BJ (cell line): ENCODE measurements at places on chromosomes 16 and 17.

DNA sequence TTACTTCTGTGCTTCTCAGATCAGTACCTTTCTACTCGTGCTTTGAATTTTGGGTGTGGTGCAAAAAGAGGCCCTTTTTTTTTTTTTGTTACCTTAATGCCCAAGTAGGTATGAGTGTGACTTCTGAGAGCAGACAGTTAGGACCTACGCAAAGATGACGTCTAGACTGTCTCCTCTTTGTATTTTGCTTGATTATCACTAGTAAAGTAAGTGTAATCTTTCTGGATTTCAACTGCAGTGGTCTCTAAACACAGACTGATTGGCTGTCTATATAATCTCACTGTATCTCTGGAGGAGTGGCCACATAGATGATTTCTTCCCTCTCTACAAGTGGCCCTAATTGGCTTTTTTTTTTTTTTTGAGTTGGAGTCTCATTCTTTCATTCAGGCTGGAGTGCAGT is 11.5 kb upstream of the CDK5R1 start:
- DNase-seq = no peak

DNA sequence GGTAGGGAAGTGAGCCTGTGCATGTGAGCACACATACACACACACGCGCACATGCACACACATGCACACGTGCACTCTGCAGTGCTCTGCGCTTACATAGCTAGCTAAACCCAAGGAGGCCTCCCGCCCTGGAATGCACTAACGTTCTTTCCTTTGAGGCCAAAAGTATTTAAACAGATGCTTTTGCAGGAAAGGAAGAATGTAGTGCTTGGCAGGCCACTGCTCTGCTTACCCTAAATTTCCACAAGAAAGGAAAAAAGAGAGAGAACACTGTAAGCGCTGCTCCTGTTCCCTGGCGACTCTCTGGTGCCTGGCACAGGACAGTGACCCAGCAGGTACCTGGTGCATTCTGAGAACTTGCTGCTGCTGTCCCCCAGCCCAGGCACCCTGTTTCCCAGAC is 31.3 kb upstream of the MRPS23 start:
- DNase-seq = peak; percentile 44

GRCh38 chr17:61000911-61001310 is 323.3 kb downstream of the BCAS3 start:
- no peak for DNase-seq

DNA sequence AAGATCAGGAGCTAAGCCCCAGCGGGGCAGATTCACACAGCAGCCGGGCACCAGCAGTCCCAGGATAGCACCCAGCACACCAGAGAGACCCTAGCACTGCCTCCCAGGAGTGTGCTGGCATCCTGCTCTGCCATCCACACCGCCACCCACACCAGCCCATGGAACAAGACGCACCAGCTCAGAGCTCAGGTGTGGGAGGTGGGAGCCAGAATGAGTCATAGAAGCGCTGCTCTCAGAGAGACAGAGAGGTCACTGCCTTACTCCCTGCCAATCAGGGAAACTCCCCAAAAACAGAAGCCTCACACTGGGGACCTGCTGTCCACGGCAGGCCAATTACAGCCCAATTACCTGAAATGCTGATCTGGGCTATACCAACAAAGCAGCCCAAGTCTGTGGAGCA is 64.9 kb downstream of the CDYL2 start:
- DNase-seq = no peak

GRCh38 chr16:14018851-14019250 is 52.3 kb upstream of the MRTFB start:
- DNase-seq = no peak

GRCh38 chr17:38619937-38620550 is 14.3 kb upstream of the SRCIN1 start:
- no peak for DNase-seq

DNA sequence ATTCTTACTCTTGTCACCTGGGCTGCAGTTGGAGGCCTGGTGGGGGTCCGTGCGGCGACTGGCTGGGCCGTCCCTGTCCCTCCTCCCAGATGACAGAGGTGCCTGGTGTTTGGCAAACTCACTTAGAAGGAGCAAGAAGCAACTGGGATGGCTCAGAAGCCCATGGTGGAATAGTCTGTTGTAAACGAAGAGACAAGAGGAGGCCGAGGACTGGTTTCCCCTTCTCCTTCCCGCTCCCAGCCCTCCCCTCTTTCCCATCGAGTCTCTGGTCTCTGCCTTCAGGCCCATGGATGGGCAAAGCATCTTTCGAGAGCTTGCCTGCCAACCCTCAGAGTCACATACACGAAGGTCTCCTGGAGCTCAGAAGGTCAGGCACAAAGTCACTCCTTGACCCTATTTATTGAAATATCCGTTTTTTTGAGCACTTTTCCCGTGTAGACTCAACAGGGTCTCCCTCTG is 364.4 kb downstream of the SEC14L1 start:
- DNase-seq = no peak

DNA sequence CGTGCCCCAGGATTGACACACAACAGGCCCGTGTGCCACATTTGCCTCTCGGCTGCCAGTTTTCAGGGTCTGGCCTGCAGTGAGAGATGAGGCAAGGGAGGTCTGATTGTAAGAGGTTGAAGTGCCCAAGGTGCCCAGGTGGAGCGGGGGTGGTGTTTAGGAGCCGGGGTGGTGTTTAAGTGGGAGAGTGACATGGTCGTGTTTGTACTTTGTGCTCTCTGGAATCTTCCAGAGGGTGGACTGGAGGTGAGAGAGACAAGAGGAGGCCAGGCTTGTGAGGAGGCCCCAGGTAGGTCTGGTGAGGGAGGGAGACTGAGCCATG is 10.5 kb downstream of the SLC5A10 start:
- no peak for DNase-seq

GRCh38 chr17:2051061-2051932 is 3.6 kb upstream of the HIC1 start:
- DNase-seq = no peak

GRCh38 chr17:66462010-66462409 is 159.6 kb downstream of the PRKCA start:
- no peak for DNase-seq

DNA sequence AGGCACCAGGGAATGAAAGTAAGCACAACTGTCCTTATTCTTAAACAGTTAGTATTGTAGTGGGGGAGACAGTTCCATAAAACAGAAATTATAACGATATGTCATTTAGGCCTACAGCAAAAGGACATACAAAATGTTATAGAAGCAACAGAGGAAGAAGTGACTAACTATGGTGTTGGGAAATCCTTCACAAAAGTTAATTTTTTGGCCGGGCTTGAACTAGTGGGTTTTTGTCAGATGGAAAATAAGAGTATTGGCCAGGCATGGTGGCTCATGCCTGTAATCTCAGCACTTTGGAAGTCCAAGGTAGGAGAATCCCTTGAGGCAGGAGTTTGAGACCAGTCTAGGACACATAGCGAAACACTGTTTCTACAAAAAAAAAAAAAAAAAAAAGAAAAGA is 127.8 kb downstream of the SSH2 start:
- DNase-seq = no peak

DNA sequence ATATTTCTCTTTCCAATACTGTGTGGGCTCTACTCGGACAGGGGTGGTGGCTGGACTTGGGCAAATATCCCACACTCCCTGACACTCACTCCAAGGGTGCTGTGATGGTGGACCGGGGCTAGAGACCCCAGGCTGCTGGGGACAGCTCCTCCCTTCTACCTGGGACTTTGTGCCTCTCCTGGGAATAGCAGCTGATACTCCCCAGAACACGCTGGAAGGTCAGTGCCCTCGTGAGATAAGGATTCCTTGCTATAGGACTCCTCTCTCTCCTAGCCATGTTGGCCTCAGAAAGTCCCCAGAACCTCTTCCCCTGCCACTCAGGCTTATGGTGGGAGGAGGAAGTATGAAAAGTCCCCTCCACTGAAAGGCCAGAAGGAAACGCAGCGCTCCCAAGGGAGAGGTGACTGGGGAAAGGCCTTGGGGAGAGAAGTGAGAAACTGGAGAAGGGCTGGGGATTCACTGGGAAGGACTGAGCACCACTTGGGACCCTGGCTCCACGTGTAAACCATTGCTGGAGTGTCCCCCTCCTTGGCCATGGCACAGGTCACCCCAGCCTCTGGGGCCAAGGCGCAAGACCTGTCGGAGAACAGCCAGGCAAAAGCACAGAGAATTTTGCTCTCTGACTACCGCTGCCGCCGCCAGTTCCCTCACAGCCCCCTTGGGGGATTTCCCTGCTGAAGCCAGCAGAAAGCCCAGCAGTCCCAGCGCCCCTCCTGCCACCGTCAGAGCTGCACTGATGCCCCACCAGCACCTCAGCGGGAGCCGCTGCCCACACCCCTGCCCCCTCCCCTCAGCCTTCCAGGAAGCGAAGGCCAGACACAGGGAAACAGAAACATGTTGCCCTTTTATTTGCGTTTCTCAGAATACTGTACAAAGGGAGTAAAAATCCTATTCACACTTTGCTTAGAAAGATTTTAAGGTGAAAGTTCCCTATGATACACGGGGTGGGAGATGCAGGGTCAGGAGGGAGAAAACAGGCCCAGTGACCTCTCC is 2.1 kb upstream of the GSDMB start:
- no peak for DNase-seq

GRCh38 chr16:88650749-88651275 is at the start of gene CYBA:
CYBA (minus strand) TSS chr16:88651053; CDS start chr16:88651013, 40 bp downstream.
- DNase-seq = no peak

- no peak for DNase-seq
Measured at GRCh38 chr17:73749337-73749823, 105.1 kb upstream of the SDK2 start.

GRCh38 chr17:61200339-61200715 is 199.3 kb upstream of the TBX2 start:
- DNase-seq = no peak

GRCh38 chr17:70646673-70647072 is 477.3 kb downstream of the KCNJ2 start:
- no peak for DNase-seq

DNA sequence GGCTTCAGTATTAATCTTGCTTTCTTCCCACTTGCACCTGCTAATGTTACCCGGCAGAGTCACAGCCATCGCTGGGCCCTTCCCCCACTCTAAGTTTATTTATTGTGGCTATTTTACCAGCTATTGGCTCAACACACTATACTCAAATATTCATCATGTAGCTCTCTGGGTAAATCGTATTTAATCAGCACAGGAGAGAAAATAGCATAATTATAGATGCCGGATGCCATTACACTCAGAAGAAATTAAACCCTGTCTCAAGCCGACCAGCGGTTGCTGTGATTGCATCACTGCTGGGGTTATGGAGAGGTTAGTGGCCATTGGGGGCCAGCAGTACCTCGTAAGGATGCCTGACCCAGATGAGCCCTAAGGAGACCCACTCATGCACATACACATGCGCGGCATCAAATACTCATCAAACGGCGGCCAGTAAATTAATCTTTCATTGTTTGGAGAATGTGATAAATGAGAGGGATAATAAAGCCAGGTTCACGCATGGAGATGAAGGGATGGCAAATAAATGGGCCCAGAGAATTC is 269.5 kb upstream of the ZFHX3 start:
- DNase-seq = no peak

- DNase-seq = no peak
Measured at GRCh38 chr17:40499551-40500189, 1.8 kb downstream of the TNS4 start.

- no peak for DNase-seq
Measured at GRCh38 chr17:1109606-1110540, 69.9 kb downstream of the ABR start.

- no peak for DNase-seq
Measured at GRCh38 chr17:75913537-75914210, 9.0 kb upstream of the MRPL38 start.

DNA sequence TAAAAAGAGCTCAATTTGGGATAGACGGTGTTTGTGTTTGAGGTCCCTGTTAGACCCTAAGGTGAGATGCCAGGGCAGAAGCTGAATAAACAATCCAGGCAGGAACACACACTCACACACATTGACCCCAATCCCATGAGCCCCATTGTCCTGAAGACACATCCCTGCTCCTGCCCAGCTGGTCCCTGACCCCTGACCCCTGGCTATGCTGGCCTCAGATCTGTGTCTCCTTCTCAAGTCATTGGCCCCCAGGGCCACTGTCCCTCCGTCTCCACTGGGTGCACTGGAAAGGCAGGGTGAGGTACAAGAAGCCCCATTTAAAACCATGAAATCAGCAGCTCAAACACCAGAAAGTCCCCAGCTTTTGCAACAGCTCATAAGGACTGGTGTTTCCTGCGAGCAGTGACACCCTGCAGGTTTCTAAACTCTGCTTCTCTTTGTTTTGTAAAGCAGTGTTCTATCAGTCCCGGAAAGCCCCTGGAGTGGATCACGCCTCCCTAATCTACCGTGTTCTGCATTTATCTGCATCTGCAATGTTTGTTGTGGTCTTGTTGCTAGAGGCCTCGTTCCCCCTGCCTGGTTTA is 18.0 kb upstream of the ASGR2 start:
- no peak for DNase-seq

GRCh38 chr16:48054881-48055601 is 100.8 kb downstream of the ABCC12 start:
- DNase-seq = no peak

DNA sequence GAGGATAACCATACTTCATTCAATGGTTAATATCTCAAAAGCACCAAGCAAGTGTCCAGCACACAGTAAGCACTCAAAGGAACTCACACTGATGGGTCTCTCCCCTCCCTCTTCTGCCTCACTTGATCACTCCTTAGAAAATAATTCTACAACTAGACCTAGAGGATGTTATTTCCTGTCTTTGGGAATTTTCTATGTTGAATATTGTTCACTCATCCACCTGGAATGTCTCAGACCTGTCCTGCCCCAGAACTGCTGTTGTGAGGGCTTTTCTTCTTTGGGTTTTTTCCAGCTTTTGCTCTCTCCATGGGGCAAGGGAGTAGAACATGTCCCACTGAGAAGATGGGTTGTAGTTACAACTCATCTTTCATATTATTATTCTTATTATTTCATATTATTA is 25.3 kb downstream of the NXPH3 start:
- no peak for DNase-seq

- no peak for DNase-seq
Measured at GRCh38 chr16:1153480-1154160, 714 bp downstream of the CACNA1H start.

DNA sequence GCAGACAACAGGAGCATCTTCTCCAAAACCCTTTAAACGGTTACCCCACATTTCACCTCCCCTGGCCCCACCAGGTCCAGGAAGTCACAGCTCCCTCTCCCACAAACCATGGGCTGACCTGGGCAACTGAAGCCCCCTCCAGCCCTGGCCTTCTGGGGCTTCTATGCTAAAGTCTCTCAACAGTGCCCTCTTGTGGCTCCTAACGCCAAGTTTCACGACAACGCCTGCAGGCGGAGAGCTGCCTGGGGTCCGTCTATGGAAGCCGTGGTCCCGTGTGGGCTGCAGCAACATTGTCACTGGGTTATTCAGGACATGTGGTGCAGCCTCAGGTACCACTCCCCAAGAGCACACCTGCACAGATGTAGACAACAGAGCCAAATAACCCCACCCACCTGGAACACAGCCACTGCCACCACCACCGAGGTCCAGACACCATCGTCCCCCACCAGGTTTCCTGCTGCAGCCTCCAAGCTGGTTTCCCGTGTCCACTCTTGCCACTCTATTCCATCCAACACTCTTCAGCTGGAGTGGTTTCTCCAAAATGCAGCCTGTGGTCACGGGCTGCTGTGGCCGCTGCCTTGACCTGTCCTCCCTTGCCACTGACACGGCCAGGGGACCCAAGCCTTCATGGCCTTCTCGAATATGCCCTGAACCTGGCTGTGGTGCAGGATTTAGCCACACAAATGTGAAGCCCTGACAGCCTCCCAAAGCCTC is 19.1 kb downstream of the C16orf95 start:
- DNase-seq = no peak

- no peak for DNase-seq
Measured at GRCh38 chr17:38448208-38448771, 20.0 kb downstream of the ARHGAP23 start.
